ENCODE measurements at places on chromosomes 11 and 22.

DNA sequence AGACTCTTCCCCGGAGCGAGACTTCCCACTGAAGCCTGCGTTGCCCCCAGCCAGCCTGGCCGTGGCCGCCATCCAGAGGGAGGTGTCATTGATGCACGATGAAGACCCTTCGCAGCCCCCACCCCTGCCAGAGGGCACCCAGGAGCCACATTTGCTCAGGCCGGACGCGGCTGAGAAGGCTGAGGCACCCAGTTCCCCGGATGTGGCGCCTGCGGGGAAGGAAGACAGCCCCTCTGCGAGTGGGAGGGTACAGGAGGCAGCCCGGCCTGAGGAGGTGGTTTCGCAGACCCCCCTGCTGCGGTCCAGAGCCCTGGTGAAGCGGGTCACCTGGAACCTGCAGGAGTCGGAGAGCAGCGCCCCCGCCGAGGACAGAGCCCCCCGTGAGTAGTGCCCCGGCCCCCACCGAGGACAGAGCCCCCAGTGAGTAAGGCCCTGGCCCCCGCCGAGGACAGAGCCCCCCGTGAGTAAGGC is 6.4 kb downstream of the IRF7 start:
- DNase-seq = no peak

DNA sequence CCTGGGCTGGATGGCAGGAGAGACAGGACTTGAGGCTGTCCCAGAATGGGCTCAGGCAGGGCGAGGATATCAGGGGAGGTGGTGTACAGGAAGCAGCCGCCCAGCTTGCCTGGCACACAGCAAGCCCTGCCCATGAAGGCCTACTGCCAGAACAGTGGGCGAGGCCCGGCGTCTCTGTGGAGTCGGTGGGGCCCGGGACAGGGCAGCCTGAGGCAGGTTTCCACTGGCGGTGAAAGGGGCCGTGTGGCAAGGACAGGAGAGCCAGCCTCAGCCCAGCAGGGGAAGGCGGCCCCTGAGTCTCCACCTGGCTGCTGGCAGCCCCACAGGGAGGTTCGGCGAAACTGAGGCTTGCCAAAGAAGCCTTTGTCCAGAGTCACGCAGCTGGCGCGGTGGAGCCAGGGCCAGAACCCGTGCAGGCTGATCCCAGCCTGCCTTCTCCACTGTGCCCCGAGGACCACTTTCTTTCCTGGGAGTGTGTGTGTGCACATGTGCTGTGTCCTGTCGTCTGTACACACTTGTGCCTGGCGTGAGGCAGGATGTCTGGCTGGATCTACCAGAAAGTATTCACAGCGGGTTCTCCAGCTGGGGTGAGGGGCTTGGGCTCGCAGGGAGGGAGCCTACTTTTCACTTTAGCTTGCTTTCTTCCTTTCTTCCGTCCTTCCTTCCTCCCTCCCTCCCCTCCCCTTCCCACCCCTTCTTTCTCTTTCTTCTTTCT is 1.2 kb downstream of the TSPO start:
- peak; percentile 42 for DNase-seq

- no peak for DNase-seq
Observed at GRCh38 chr11:112255067-112255720, 5.5 kb downstream of the PLET1 start.

- DNase-seq = no peak
Observed at GRCh38 chr11:66467034-66467659, 442 bp downstream of the PELI3 start.

DNA sequence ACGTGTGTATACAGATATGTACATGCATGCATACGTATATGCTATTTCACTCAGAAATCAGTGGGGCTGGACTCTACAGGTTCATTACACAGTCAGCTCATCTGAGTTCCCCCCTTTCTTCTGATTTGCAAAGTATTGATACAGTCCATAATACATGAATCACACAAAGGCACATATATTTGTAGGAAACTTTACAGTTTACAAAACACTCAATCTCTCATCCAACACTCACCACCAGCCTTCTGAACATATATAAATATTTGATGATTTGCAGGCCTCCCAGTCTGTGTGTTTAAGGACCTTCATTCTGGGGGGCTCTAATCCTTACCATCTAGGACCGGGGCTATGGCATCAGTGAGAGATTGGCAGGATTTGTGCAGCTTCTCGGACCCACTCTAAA is 293.8 kb downstream of the TENM4 start:
- DNase-seq = no peak

Measured in activated CD8-positive, alpha-beta memory T cell treated with anti-CD3 and anti-CD28 coated beads for 1 hour (primary cell).